Glutamatergic neuron (in vitro differentiated cells): ENCODE measurements at places on chromosomes 2 and 18. TPM values are rescaled to one million over a fixed set of nuclear protein-coding genes. Genes with fewer than 3 reads are reported as not detected.

FAP gene
- not detected for total RNA-seq

TCF23 gene
- not detected for total RNA-seq

DSG1 gene
- not detected for total RNA-seq

SLC38A11 gene
- not detected for total RNA-seq

CCDC138 gene
- total RNA-seq, result 12.0 TPM

ALLC gene
- not detected for total RNA-seq

ACMSD gene
- total RNA-seq, result not detected

DSG2 gene
- total RNA-seq, result 8.2 TPM

TOGARAM2 gene
- not detected for total RNA-seq

LRRC30 gene
- not detected for total RNA-seq

FOXI3 gene
- 0.34 TPM for total RNA-seq

CYRIA gene
- total RNA-seq, result 19.3 TPM

GRCh38 chr2:179440642-179441251 lies 176.1 kb upstream of the SESTD1 start:
- DNase-seq, result no peak
- peaks cover 9% of the 10 kb centered on the region for H3K4me1 ChIP-seq
- no peaks in the 10 kb centered on the region for H3K27me3 ChIP-seq
- no peaks in the 10 kb centered on the region for H3K36me3 ChIP-seq
- no peak overlapping the region for H3K27ac ChIP-seq

GRCh38 chr2:230794497-230794896 lies 70.2 kb upstream of the ITM2C start:
- no peak overlapping the region for H3K4me3 ChIP-seq
- H3K27ac ChIP-seq, result no peak overlapping the region
- no peaks in the 10 kb centered on the region for H3K4me1 ChIP-seq

- H3K4me1 ChIP-seq, result peaks cover 8% of the 10 kb centered on the region
- no peak overlapping the region for H3K27ac ChIP-seq
- H3K27me3 ChIP-seq, result no peaks in the 10 kb centered on the region
- DNase-seq, result no peak
Measured at GRCh38 chr18:69590150-69590549, 189.5 kb downstream of the DOK6 start.

DNA sequence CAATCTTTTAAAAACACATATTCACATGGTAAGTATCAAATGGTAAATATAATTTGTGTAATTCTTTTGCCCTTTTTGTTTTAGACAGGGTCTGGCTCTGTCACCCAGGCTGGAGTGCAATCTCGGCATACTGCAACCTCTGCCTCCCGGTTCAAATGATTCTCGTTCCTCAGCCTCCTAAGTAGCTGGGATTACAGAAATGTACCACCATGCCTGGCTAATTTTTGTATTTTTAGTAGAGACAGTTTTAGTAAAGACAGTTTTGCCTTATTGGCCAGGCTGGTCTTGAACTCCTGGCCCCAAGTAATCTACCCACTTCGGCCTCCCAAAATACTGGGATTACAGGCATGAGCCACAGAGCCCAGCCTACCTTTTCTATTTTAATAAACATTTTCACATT lies 182.2 kb downstream of the MYCN start:
- H3K4me1 ChIP-seq, result peaks cover 36% of the 10 kb centered on the region
- DNase-seq, result no peak
- H3K27ac ChIP-seq, result no peak overlapping the region
- H3K27me3 ChIP-seq, result peaks cover 2% of the 10 kb centered on the region

GRCh38 chr2:44949329-44950151 lies 8.0 kb downstream of the SIX3 start:
- peak overlapping the region; percentile 81 for H3K4me3 ChIP-seq
- H3K27me3 ChIP-seq, result peaks cover 57% of the 10 kb centered on the region
- H3K4me1 ChIP-seq, result peaks cover 24% of the 10 kb centered on the region
- H3K27ac ChIP-seq, result peak overlapping the region; percentile 73
- H3K36me3 ChIP-seq, result no peaks in the 10 kb centered on the region

DNA sequence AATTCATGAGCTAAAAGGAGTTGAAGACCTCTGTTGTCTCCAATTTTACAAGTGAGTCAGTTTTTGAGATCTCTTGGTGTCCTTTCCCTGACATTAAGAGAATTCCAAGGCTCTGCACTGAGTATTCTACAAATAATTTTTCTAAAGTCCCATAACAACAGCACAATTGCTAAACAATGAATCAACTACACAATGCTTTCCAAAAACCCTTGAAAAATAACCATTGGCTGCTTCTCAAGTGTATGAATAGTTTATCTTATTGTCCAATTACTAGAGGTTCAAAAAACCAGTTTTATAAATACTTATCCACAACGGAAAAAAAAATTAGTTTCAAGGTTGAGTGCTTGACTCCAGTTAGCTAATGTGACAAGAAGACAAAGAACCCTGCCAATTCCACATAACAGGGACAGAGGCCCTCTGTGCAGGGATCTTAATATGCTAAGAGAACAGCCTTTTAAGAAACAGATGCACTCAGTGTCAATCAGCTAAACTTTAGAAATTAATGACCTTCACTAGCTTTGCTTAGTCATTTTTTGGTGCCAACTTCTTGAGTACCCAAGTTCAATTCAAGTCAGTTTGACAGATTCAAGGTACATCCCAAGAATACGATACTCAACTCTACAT lies 266.6 kb upstream of the CYP26B1 start:
- H3K27me3 ChIP-seq, result no peaks in the 10 kb centered on the region
- no peaks in the 10 kb centered on the region for H3K36me3 ChIP-seq
- H3K4me3 ChIP-seq, result no peak overlapping the region
- DNase-seq, result no peak

- no peak overlapping the region for H3K27ac ChIP-seq
- H3K4me3 ChIP-seq, result no peak overlapping the region
- no peaks in the 10 kb centered on the region for H3K27me3 ChIP-seq
- DNase-seq, result no peak
- no peaks in the 10 kb centered on the region for H3K4me1 ChIP-seq
Measured at GRCh38 chr18:22657619-22658018, 239.9 kb upstream of the CTAGE1 start.

GRCh38 chr2:216339456-216340279 lies 32.6 kb downstream of the MARCHF4 start:
- no peaks in the 10 kb centered on the region for H3K36me3 ChIP-seq
- H3K4me1 ChIP-seq, result peaks cover 27% of the 10 kb centered on the region
- DNase-seq, result peak; percentile 37
- H3K27me3 ChIP-seq, result peaks cover 11% of the 10 kb centered on the region
- peak overlapping the region; percentile 96 for H3K27ac ChIP-seq
- peak overlapping the region; percentile 45 for H3K4me3 ChIP-seq

DNA sequence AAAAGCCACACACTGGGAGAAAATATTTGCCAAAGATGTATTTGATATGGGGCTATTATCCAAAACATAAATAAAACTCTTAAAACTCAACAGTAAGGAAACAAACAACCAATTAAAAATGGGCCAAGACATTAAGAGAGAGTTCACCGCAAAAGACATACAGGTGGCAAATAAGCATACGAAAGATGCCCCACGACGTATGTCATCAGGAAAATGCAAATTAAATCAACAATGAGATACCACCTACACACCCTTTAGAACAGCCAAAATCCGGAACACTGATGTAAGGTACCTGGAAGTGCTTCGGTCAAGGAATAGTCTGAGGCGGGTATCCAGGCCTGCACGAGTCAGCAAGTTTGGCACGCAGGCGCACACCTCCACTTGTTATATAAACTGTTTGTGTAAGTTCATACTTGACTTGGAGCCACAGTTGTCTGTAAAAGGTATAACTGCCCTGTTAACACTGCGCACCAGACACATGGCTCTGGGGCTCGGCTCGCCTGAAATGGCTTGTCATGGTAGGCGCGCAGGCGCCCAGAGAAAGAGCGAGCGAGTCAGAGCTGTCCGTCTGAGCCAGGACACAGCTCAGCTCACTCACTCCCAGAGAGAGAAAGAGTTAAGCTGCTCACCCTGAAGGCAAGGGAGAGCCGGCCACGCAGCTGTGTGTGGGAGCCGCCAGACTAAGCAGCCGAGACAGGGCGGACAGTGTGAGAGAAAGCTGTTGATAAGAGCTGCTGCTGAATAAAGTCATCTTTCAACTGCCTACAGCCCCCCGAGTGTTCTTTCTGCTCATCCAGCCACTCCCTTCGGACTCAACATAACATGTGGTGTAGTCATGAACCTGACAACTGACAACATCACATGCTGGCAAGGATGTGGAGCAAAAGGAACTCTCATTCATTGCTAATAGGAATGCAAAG lies 87.3 kb downstream of the HNRNPLL start:
- no peaks in the 10 kb centered on the region for H3K36me3 ChIP-seq
- H3K4me3 ChIP-seq, result no peak overlapping the region
- H3K27ac ChIP-seq, result no peak overlapping the region
- peaks cover 2% of the 10 kb centered on the region for H3K4me1 ChIP-seq
- no peaks in the 10 kb centered on the region for H3K27me3 ChIP-seq

DNA sequence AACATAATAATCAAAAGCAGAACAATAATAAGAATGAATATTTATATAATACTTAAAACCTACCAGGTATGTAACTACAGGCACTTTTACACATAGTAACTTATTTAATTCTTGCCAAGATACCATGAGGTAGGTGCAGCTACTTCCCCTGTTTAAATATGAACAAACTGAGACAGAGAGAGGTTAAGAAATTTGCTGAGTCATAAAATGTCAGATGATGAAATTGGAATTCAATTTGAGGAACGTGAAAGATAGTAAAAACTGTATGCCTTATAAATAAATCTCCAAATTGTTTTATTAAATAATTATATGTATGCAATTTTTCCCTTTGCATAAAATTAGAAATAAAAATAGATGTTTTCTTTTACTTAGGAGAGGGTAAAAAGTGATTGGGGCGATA lies 1103.3 kb upstream of the NRXN1 start:
- H3K27me3 ChIP-seq, result no peaks in the 10 kb centered on the region
- no peak for DNase-seq
- no peaks in the 10 kb centered on the region for H3K4me1 ChIP-seq
- no peaks in the 10 kb centered on the region for H3K36me3 ChIP-seq
- H3K4me3 ChIP-seq, result no peak overlapping the region

- H3K4me3 ChIP-seq, result no peak overlapping the region
- no peaks in the 10 kb centered on the region for H3K36me3 ChIP-seq
- DNase-seq, result peak; percentile 40
- no peaks in the 10 kb centered on the region for H3K27me3 ChIP-seq
- no peak overlapping the region for H3K27ac ChIP-seq
Measured at GRCh38 chr2:136932700-136933099, 167.4 kb downstream of the THSD7B start.

DNA sequence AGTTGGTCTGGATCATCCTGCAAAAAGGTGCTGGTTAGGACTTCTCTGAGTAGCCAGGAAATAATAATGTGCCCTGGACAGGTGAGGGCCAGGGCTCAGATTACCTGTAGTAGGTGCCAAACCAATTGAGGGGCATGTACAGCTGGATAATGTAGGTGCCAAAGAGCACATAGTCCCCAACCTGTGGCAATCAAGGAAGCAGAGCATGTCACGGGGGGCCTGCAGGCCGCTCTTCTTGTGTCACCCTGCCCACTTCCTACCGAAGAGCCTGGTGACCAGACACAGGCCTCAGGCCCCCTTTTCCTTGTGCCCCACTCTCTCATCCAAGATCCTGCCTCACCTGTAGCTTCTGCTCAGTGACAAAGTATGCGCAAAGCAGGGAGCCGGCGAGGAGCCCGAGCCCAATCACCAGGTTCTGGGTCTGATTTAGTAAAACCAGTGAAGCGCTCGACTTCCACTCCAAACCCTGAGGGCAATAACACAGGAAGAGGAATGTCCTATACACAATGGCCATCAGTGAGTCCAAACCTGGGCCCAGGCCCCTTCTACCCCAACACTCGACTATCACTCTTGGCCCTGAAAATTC lies 5.2 kb downstream of the ABCB6 start:
- no peak for DNase-seq
- no peak overlapping the region for H3K4me3 ChIP-seq
- peaks cover 7% of the 10 kb centered on the region for H3K27me3 ChIP-seq
- no peak overlapping the region for H3K27ac ChIP-seq
- no peaks in the 10 kb centered on the region for H3K36me3 ChIP-seq
- H3K4me1 ChIP-seq, result peaks cover 6% of the 10 kb centered on the region

DNA sequence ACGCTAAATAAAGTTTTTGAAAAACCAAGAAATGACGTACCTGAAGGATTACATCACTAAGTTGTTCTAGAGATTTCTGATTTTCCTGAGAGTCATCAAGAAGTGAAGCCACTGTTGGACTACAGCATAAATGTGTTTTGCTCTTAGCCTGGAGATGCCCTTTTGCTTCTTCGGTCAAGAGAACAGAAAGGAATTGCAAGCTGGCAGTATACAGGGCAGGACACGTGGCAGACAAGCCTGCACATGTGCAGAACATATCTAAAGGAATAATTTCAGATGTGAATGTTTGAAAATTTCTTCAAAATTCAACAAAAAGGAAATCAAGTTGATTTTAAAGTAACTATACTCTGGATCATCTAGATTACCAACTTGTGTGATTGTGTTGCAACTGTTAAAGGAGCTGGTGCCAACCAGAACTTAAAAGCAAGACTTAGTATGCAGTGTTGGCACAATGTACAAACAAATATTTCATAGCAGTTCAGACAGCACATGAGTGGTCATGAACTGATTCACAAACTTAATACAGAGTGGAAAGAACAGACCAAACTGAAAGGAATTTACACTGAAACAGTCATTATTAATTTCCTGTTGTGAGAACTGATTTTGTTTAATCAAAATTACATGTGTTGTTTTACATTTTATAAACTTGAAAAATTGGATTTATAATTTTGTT lies 100.4 kb upstream of the CD226 start:
- no peaks in the 10 kb centered on the region for H3K4me1 ChIP-seq
- H3K27me3 ChIP-seq, result no peaks in the 10 kb centered on the region
- no peak overlapping the region for H3K27ac ChIP-seq
- DNase-seq, result no peak
- H3K36me3 ChIP-seq, result no peaks in the 10 kb centered on the region

GRCh38 chr2:11093467-11093866 lies 61.8 kb upstream of the SLC66A3 start:
- H3K27me3 ChIP-seq, result no peaks in the 10 kb centered on the region
- no peak for DNase-seq
- H3K4me1 ChIP-seq, result peaks cover 9% of the 10 kb centered on the region
- H3K4me3 ChIP-seq, result no peak overlapping the region
- no peak overlapping the region for H3K27ac ChIP-seq
- H3K36me3 ChIP-seq, result no peaks in the 10 kb centered on the region

- peaks cover 2% of the 10 kb centered on the region for H3K4me1 ChIP-seq
- H3K27ac ChIP-seq, result no peak overlapping the region
Measured at GRCh38 chr2:226151157-226151556, 648.5 kb downstream of the IRS1 start.

GRCh38 chr2:9696731-9697130 lies 65.9 kb upstream of the YWHAQ start:
- H3K36me3 ChIP-seq, result no peaks in the 10 kb centered on the region
- H3K4me3 ChIP-seq, result no peak overlapping the region
- no peak for DNase-seq

- H3K36me3 ChIP-seq, result no peaks in the 10 kb centered on the region
- H3K4me3 ChIP-seq, result no peak overlapping the region
- H3K27me3 ChIP-seq, result no peaks in the 10 kb centered on the region
- no peak overlapping the region for H3K27ac ChIP-seq
- no peak for DNase-seq
- no peaks in the 10 kb centered on the region for H3K4me1 ChIP-seq
Measured at GRCh38 chr2:80467262-80467811, 162.8 kb upstream of the LRRTM1 start.
